Brain (organoid and tissue), 16 donors: ENCODE measurements at places on chromosomes 13 and 19.
A peak's percentile ranks its signal among the peaks of the same experiment; 100 is the strongest.

DNA sequence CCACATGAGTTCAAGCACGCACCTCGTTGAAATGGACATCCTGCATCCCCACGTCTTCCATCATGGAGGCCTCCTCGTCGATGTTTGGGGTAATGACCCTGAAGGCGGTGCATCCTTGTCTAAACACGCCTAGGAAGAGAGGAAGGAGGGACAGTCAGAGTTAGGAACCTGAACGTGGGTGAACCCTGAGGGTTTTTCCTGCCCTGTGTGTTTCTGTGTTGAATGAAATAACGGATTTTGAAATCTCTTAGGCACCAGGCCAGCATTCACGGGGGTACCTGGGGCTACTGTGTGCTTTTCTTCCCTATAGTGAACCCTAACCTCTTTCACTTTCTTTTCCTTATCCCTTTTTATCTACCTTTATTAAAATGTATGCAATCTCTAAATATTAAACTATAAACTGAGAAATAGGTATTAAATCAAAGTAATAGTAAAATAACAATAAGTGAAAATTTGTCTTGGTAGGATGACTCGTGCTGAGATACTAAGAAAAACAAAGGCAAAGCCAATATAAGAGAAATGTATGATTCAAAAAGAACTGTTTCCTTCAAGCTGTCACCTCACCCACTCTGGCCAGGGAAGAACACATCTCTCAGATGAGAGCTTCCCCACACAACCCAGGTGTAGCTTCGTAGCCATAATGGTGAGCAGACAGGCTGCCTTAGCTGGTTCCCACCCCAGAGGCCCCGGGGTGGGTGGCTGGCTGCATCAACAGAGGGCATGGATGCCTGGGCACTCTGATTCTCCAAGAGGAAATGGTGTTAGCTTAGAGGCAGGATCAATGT lies 72.1 kb upstream of the SLC15A1 start:
- DNase-seq: no peak

GRCh38 chr19:18202397-18202777 lies 1.5 kb downstream of the RAB3A start:
- peak; percentile 5 for DNase-seq

DNA sequence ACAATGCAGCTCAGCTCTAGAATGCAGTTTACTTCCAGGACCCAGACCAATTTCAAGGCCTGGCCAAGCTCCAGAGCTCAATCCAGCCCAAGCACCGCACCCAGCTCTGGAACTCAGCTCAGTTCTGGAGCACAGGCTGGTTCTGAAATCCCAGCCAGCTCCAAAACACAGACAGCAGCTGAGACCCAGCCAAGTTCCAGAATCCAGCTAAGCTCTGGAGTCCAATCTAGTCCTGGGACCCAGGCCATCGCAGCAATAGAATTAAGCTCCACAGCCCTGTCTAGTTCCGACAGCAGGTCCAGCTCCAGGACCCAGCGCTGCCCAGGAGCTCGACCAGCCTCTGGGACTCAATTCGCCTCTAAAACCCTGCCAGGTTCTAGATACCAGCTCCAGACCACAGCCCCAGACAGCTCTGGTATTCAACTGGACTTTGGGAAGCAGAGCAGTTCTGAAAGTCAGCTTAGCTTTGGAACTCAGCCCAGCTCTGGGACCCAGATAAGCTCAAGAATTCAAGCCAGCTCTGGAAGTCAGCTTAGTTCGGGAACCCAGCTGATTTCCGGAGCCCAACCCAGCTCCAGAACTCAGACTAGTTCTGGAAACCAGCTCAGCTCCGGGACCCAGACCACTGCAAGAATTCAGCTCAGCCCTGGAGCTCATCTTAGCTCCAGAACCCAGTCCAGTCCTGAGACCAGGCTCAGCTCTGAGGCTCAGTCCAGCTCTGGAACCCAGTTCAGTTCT lies 6.8 kb downstream of the GIPC3 start:
- DNase-seq: no peak

DNA sequence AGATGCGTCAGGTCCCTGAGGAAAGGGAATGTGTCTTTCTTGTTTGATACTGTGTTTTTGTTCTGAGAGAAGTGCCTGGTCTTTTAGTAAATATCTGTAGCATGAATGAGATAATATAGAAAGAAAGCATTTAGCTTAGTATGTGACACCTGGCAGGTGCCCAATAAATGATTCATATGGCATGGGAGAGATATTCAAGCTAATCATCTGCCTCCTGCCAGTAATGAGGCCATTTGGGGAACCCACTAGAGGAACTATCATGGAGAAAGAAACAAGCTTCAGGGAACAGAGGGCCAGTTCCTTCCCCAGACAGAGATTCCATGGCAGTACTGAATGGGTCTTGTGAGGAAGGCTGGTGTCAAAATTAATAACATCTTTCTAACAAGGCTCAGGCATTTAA lies 603.9 kb downstream of the DCT start:
- DNase-seq: no peak

- DNase-seq: no peak
Measured at GRCh38 chr13:74187564-74187963, 53.4 kb upstream of the KLF12 start.

- no peak for DNase-seq
Measured at GRCh38 chr19:6499052-6499790, 2.9 kb downstream of the TUBB4A start.

DNA sequence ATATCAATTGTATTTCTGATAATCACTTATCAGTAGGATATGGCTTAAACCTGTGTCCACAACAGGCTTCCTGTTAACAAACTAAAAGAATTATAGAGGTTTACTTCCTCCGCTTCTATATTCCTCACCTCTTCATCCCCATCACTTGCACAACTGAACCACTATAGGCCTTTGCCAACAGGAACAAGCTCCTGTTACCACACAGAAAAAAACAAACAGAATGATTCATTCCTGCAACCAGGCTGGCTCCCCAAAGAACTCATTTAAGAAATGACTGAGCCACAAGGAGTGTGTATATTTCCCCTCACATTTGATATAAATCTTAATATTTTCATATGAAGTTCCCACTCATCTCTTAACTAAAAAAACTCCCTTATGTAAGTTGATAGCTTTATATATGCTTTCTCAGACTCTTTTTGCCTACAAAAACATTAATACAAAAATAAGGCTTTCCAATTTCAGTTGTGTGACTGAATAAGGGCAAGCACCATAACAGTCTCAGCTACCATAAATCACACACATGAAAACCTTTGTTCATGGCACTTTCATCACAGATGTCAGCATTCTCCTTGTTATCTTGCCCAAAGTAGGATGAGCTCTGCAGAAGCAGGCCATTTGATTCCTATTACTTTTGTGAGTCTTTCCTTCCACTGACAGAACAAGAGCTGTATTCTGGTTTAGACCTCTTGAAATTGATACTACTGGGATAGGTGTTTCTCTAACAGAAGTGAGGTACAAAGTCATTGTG lies 366.8 kb downstream of the SLITRK1 start:
- no peak for DNase-seq

GRCh38 chr19:30669329-30670010 lies 297.3 kb downstream of the ZNF536 start:
- peak; percentile 70 for DNase-seq

DNA sequence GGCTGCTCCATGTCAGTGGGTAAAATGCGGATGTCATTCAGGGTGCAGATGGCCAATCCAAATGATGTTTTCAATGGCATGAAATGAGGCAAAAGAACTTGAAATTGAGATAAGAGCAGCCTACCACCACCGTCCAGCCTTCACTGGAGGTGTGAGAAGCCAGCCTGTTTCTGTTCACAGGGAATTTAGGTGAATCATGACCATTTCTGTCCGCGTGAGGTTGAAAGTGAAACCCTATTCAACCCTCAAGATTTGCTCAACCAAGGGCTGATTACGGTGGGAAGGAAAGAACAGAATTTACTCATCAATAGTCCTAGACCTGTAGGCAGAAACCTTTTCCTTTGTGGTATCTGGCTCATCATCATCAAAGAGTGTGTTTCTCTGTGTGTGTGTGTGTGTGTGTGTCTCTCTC lies 370.7 kb downstream of the COG6 start:
- no peak for DNase-seq

DNA sequence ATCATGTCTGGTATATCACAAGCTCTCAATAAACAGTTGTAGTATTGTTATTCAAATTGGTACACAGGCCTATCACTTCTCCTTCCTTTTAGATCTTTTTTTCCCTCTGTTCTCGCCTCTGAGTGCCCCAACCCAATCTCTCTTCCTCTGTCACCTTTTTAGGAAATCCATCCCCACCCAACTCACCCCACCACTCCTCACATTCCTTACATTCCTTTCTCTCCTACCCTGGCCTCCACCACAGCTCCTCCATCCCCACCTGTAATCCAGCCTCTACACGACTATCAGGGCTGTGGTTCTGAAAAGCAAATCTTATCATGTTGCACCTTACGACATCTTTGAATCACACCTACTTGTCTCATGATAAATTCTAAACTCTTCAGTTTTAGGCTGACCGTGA lies 545.4 kb upstream of the GPC6 start:
- no peak for DNase-seq

DNA sequence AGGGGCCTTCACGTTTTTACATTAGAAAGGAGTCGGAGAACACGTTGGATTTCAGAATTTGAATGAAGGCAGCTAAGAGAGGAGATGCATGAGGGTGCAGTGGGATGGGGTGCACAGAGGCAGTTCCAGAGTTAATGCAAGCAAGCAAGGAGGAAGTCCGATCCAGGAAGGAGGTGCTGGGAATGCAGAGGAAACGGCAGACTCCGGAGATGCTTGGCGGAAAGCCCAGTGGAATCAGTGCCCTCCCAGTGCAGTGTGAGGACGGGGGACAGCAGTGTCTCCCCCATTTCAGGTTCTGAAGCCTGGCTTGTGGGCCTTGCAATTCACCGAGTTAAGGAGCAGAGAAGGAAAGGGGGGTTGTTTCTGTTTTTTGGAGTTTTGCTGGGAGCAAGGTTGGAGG lies 100.4 kb downstream of the COL4A2 start:
- no peak for DNase-seq

- no peak for DNase-seq
Measured at GRCh38 chr13:24264976-24265375, 44.4 kb upstream of the C1QTNF9 start.

DNA sequence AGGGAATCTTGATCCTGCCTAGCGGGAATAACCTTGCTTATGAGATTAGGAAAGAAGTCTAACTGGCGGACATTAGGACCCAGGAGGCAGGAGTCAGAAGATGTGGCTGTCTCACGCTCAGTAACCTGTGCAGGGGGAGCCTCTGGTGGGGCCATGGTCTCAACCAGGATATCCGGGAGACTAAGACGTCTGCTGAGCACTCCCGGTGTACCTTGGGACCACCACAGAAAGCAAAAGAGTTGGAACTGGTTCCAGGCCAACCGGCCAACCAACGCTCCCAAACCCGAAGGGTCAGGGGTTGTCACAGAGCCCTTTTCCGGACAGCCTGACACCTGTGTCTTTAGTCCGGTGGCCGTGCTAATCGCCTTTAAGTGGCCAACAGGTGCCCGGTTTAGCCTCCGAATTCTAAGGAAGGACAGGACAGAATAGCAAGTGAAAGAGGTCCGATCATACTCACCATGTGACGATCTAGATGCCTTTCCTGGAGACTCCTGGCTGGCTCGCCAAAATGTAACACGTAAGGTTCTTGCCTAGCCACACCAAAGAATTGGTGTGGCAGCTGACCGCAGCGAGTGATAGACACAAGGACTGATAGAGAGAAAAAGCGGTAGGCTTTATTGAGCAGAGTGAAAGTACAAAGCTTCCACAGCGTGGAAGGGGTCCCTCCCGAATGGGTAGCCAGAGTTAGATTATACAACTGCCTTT lies 103.9 kb upstream of the DIAPH3 start:
- DNase-seq: no peak

DNA sequence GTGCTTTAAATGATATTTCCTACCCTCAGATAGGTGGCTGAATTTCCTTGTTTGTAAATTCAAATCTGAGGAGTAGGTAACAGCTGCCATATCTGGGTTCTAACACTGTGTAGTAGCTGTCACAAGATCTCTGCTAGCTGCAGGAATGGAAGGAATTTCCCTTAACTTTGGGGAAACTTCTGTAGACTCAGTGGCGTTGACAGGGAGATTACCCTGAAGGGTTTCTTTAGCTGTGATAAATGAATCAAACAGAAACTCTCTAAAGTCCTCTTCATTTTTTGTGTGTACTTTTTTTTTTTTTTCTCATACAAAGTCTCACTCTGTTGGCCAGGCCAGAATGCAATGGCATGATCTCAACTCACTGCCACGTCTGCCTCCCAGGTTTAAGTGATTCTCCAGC lies 5.3 kb upstream of the EPSTI1 start:
- no peak for DNase-seq

- no peak for DNase-seq
Measured at GRCh38 chr19:15298847-15299567, 33.3 kb downstream of the BRD4 start.

DNA sequence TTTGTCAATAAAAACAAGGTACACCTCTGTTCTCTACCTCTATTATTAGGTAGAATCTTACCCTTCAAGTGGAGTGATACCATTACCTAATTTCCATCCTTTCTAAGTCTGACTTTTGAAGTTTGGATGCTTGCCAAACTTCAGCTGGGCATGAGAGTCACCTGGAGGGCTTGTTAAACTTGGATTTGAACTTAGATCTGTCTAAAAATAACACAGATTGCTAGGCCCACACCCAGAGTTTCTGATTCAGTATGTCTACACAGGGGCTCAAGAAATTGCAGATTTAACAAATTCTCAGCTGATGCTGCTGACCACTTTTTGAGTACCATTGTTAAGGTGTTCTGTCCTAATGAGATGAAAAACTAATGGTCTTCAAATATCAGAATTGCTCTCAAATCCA lies 512.2 kb downstream of the LMO7 start:
- DNase-seq: no peak

DNA sequence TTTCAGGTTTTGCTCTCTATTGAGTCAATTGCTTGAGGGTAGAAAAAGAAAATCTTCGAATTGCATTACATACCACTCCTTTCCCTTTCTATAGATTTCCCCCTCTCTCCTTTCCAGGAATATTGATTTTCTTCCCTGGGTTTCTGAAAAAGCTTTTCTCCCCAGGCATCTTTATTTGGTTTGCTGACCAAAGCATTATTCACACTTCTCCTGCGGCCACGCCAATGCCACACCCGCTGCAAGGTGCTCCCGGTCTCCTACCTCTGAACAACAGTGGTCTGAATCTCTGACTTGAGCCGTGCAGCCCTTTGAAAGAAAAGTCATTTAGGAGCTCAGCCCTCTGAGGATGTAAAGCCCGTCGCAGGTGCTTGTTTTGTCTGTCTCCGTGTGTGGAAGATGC lies 350.9 kb upstream of the TMTC4 start:
- no peak for DNase-seq

DNA sequence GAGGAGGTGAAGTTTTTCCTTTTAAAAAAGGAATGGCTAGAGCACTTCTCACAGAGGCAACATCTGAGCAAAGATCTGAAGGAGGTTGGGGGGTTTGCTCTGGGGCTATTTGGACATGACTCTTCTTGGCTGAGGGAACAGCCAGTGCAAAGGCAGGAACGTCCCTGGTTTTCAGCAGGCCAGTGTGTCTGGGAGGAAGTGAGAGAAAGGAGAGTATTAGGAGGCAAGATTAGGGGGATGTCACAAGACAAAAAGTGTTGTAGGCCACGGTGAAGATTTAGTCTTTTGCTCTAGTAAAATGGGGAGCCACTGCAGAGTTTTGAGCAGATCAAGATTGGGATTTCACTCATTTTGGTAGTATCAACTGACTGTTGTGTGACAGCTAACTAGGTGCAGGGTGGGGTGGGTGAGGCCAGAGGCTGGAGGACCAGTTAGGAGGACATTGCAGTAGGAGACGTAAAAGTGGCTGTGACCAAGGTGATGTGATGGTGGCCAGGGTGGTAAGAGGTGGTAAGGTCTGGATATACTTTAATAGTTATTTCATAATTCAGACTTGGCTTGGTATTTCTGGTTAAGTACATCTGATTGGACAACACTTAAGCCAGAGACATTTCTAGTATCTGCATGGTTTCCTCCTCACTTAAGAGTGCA lies 40.6 kb downstream of the WDFY2 start:
- DNase-seq: no peak
